ENCODE measurements at places on chromosomes 2 and 18. TPM values are rescaled to one million over a fixed set of nuclear protein-coding genes. Genes with fewer than 3 reads are reported as not detected.

GRCh38 chr2:120536141-120536540, 190.2 kb downstream of the INHBB start:
- DNase-seq, result no peak

GRCh38 chr2:212484563-212485080, 54.0 kb downstream of the ERBB4 start:
- no peak for DNase-seq

GRCh38 chr2:120972286-120972685, 236.6 kb downstream of the GLI2 start:
- DNase-seq, result no peak

DNA sequence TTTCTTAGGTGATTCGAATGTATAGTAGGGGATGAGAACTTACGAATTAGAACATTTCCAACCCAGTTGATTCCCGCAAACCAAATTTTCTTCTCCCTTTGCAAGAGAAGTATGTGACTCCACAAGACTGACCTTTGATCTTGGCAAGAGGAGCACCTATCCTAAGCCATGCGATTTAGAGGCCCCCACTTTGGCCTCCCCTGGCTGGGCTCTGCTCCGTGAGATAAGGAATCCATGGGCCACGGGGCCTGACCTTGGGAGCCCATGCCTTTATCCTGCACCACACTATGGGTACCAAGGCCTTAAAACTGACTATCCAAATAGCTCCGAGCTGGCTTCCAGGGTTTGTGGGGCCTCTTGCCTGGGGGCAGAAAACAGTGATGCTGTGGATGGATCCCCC, 135.8 kb downstream of the LRRTM1 start:
- DNase-seq, result no peak

GRCh38 chr2:113822087-113822815, 65.8 kb upstream of the SLC35F5 start:
- DNase-seq, result no peak

- DNase-seq, result no peak
These were observed 106.0 kb downstream of the UBR3 start for GRCh38 chr2:169933124-169933711.

DNA sequence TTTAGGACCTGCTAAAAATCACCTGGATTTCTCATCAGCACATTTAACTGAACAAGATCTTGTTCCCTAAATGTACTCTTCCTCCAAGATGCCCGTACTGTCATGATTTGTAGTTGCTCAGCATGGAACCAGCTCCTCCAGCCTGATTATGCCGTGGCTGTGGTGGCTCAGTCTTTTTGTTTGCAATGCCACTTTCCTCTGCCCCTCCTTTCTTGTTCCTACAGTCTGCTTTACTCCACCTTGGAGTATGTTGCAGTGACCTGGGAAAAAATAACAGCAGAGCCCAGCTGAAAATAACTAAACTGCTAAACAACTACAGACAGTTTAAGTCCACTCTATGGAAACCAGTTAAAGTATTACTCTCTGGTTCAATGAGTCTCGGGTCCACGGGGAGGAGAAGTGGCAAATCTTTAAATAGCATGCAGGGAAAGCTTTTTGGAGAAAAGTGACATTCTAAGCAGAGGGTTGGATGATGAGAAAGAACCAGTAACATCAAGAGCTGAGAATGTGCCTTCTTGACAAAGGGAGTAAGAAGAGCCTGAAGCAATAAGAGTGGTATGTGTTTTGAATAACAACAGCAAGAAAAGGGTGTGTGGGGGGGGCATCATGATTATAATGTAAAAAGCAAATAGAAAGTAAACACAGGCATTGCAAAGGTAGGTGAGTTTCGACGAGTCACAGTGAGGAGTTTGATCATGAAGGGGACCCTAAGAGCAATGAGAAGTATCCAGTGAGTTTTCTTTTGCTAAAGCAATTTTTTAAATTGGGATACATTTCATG, 225.7 kb downstream of the TMX3 start:
- DNase-seq, result no peak

DNA sequence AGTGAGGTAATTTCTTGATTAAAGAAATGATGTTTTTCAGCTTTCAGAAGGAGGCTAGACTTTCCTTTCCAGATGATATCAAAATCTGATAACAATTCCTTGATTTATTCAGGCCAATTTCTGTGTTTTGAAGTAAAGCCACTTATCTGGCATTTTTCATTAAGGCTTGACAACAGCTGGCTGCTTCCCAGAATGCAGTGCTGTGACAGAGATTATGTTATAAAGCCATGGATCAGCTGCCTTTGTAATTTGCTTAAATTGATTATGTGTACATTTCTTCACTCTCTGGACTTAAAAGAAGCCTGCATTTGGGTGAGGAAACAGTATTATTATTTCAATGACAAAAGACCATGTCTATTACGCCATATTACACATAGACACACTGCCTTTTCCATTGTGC, 136.0 kb downstream of the PLCL1 start:
- no peak for DNase-seq

PSMD1 gene
- 119 TPM for total RNA-seq

- DNase-seq, result no peak
These were observed 320.1 kb upstream of the KYNU start for GRCh38 chr2:142557391-142557790.

GRCh38 chr2:160310118-160310828, 110.2 kb upstream of the ITGB6 start:
- no peak for DNase-seq

GRCh38 chr2:136214307-136215200, 96.6 kb upstream of the CXCR4 start:
- no peak for DNase-seq

GRCh38 chr2:75548036-75548573, 12.6 kb downstream of the EVA1A start:
- DNase-seq, result no peak

- DNase-seq, result peak; percentile 22
These were observed 779.2 kb downstream of the CNTNAP5 start for GRCh38 chr2:124804014-124804940.

SERPINB5 gene
- total RNA-seq, result not detected

PARD6G gene
- 10.4 TPM for total RNA-seq

DNA sequence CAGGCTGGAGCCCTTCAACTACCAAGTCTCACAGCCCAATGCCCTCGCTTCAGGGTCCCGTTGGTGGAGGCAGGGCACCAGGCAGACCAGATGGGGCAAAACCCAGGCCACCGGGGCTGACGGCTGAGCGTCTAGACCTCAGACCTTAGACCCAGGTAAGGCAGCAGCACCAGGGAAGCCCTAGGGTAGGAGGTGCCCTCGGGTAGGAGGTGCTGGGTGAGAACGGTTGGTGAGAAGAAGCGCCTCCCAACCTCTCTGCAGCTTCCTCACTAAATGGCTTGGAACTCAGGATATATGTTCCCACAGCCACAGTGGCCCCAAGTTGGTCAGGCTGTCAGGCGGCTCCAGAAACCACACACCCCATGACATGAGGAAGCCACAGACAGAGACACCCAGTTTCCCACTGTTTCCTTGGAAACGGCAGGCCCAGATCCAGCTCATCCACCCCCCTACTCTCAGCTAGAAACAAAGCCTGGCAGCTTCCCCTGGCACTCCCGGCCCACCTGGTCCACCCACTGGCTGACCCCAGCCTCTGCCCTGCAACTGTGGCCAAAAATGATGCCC, 13.1 kb upstream of the MLPH start:
- DNase-seq, result no peak

DNA sequence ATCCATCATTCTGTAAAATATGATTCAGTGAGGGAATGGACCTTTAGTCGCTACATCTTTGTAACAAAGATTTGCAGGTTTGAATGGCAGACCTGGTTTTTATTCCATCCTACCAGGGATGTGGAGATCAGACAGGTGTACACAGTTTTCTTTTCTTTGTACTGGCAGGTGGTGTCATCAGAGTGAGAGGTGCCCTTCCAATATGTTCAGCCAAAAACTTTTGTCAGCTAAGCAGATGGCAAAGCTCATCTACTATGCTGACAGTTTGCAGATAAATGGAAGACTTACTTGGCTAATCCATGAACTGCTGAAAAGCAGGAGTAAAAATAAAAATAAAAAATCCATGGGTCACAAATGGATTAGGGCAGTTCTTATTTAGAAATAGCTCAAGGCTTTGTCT, 185.5 kb upstream of the DOK6 start:
- DNase-seq, result no peak

GRCh38 chr2:217297096-217297495, 437.2 kb upstream of the TNP1 start:
- no peak for DNase-seq

CDH2 gene
- total RNA-seq, result 162 TPM

IMPA2 gene
- total RNA-seq, result 24.1 TPM

DNA sequence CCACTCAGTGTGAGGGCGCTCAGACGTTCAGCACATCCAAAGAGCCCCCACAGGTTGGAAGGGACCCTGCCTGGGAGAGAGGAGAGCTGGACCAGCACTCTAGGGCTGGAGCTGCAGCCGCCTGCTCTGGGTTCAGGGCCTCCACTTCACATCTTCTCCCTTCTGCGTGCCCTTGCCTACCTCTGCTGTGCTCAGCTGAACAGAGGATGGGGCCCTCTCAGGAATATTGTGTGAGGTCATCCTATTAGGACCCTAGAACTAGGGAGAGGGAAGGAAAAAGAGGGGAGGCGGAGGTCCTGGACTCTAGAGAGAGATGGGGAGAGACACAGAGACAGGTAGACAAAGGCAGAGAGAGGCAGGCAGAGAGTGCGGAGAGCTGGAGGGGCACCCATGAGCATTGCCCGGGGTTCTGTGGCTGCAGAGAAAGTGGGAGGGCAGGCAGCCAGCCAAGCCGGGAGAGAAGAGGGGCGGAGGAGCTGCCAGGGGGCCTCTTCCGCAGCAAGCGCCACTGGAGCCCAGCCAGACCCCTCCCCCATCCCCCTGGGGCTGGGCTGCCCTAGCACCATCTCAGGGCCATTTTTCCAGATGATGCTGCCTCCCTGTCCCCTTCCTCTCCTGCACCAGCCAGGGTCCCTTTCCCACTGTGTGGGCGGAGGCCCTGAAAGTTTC, 8.3 kb upstream of the TNS1 start:
- DNase-seq, result no peak

GRCh38 chr18:5600378-5601071, 56.7 kb upstream of the EPB41L3 start:
- DNase-seq, result no peak

Data from endothelial cell (in vitro differentiated cells).